ENCODE measurements at places on chromosomes 2 and 18.

- DNase-seq: no peak
Measured at GRCh38 chr2:6919901-6920742, 2.9 kb downstream of the RNF144A start.

- no peak for DNase-seq
Measured at GRCh38 chr2:60954139-60954538, 63.4 kb upstream of the PEX13 start.

DNA sequence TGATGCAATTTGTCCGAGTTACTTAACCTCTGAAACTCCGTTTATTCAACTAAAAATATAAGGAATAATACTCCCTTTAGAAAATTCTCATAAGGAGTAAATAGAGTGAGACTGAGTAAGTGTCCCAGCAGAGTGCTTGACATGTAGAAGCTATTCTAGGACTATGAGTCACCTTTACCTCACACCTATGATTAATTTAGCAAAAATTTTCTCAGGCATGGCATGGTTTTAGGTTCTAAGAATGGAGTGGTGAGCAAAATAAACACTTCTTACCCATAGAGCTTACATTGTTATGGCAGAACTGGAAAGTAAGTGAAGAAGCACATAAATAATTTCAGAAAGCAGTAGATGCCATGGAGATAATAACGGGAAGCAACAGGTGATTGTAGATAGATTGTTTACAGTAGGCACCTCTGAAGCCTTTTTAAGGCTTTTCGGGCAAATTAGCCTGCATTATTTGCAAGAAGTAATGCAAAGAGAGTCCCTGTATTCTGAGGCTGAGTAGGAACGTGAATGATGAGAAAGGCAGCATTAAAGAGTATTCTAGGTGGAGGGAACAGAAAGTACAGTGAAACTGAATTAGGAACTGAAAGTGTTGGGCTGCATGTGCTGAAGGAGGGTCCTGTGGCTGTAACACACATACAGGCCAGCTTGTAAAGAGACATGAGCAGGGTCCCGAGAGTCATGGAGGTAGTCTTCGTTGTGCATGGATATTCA lies 209.2 kb downstream of the ZNF407 start:
- DNase-seq: no peak

DNA sequence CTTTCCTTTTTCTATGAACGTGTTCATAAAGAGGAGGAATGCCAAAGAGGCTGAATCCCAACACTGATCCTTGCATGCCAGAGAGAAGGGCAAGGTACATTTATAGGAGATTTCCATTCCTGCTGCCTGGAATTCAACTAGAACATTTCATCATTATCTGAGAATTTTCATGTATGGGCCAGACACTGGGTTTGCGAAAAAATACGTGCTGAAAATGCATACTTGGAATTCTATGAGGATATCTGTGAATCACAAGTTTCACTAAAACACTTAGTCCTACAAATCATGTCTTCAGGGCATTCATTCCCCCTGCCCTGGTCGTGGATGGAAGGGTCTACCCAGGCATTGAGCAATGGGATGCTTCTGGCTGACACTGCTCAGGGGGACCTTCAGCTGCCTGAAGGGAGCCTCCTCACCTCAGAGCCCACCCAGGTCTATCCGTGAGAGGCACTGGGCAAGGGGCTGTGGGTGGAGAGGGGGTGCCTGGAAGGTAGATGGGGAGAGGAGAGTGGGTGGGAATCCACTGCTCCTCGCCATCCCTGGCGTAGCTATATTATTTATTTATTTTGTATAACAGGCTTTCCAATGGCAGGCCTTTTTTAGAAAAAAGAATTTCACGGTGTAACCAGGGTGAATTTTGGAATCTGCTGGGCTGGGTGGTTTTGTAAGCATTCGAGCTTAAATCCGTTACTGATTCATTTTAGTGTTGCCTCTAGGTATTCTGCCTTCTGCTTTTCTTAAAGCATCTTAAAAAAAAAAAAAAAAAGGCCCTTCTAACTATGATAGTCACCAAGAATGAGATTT lies 560.6 kb upstream of the ID2 start:
- DNase-seq: no peak

DNA sequence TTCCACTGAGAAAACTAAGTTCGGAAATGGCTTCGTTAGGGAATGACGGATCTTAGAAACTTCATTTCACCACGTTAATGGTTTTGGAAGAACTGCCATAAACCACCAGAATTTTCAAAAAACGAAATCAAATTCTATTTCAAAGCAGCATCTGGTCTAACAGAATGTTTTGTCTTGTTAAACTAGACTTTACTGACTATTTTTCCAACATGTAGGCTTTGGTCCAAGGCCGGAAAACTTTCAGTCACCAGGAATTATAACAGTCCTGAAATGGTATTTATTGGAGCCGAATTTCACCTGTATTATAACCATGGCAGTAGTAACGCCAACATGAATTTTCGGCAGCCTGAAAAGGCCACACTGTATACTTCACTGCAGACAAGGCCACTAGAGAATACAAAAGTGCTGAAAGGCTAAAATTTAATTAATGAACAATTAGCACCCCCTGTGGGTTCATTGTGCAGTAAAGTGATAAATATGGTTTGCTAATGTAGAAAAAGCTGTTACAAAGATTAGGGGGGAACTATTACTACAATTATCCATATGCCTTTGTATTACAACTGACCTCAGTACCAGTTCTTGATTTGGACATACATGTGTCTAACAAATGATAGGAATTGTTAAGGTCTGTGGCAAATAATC lies 116.4 kb downstream of the ZNF521 start:
- DNase-seq: no peak

- no peak for DNase-seq
Measured at GRCh38 chr18:37346048-37346447, 219.6 kb downstream of the CELF4 start.

DNA sequence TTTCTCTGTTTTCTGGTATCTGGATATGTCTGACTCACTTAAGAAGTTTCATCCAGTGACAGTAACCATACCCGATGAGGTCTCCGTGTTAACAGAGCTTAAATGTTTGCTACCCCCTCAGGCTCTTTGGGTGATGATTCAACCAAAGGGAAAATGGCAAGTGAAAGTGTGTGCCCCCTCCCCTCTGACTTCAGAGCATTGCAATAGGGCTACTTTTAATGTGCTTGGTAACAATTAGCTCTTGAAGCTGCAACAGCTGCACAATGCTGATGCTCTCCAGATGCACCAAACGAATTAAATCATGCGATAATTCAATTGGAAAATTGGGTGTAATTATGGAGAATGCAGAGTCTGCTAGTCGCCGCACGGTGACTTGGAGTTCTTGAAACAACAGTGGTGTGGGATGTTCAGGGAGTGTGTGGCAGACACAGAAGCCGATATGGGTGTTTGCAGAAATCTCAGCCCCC lies 270.7 kb downstream of the ALK start:
- no peak for DNase-seq

GRCh38 chr2:188787021-188787657 lies 187.0 kb upstream of the COL3A1 start:
- DNase-seq: no peak

DNA sequence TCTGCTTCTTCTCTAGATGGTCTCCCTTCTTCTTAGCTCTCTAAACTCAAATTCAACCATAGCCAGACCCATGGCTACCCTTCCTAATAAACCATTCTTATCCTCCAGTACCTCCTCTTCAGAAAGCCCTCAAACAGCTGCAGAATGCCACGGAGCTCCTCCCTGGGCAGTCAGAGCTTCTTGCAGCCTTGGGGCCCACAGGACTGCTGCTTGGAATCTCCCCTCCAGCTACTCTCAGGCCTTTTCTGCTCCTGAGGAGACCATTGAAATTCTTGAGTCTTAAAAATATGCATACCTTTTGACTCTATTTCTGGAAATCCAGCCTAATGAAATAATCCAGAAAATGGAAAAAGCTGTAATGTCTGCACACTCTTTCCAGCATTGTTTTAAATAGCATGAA lies 30.7 kb downstream of the EFR3B start:
- DNase-seq: no peak

GRCh38 chr2:209584472-209584871 lies 160.6 kb downstream of the MAP2 start:
- no peak for DNase-seq

DNA sequence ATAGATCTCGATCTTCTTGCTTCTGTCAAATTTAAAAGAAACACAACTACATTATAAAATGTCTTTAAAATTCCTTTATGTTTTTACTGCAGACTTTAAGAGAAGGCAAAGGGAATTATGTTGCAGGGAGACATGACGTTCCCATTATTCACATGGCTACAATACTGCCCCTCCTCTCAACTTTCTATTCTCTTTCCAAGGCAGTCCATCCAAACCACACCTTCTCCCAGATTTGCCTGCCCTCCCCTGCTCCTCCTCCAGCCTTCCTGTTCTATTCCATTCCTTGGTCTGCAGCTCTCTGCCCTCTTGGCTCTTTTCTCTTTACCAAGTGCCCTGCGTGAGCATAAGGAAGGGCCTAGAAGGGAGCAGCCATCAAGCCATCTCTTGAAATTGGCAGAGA lies 61.3 kb downstream of the NABP1 start:
- no peak for DNase-seq

- no peak for DNase-seq
Measured at GRCh38 chr2:151619337-151619989, 114.8 kb downstream of the NEB start.

DNA sequence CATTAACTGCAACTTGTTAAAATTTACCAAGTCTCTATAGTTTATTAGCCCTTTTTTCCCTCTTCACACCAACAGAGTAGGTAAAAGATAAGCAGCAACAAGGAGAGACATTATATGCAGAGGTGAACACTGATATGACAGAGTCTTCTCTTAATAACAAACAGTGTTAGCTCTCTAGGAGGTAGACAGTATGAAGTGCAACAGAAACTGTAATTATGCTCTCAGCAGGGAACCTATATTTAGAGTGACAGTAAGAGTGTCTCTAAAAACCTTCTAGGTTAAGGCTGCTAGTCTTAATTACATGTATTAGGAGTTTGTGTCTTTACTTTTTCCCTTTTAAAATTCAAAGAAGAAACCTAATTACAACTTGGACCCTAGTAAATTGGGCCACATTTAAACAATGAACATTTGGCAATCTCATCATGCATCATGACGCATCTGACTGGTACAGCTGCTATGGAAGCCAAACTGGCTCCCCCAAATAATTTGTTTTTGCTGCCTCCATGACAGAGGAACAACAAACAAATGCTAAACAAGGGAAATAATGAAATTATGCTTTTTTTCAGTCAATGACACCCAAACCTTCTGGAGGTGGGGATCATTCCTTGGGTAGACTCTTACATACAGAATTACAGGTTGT lies 69.9 kb upstream of the MMADHC start:
- DNase-seq: no peak

GRCh38 chr2:166385313-166385712 lies 9.6 kb upstream of the SCN9A start:
- no peak for DNase-seq

GRCh38 chr2:58010599-58010998 lies 36.0 kb upstream of the VRK2 start:
- DNase-seq: no peak

- no peak for DNase-seq
Measured at GRCh38 chr2:147683380-147683779, 161.4 kb upstream of the ACVR2A start.

- DNase-seq: peak; percentile 66
Measured at GRCh38 chr18:38940863-38941531, 1375.4 kb upstream of the CELF4 start.

DNA sequence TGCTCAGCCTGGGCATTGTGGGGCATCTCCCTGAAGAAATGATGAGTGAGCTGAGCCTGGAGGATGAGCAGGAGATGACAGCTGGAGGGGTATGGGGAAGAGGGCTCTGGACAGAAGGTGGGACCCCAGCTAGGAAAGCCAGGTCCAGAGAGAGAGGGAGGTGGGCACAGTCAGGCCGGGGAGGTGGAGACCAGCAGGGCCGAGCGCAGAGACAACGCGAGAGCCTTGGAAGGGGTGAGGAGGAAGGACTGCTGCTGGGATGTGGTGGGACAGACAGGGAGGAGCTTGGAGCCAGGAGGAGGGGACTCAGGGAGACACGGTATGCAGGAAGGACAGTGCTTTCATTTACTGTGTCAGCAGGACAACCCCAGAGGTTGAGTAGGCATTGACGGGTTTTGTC lies 8.2 kb downstream of the TRPM8 start:
- no peak for DNase-seq

DNA sequence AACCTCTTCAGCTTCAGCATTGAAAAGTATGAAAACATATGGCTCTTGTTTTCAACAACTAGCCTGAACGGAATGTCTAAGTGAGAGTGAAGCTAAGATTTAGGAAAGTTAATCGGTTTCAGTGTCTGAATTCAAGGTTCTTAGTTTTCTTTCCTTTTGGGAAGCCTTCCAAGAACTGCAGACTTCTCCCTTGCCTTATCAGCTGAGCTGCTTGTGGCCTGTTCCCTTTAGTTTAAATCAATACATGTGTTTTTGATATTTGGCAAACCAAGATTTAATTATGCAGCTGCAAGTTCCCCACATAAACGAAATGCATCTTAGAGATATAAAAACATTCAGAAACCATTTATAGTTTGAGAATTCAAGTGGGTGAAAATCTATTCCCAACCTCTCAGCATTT lies 274.3 kb upstream of the NRP2 start:
- no peak for DNase-seq

- no peak for DNase-seq
Measured at GRCh38 chr2:226799976-226800940, 638 bp upstream of the IRS1 start.

- DNase-seq: no peak
Measured at GRCh38 chr2:85873679-85874078, 15.1 kb downstream of the ST3GAL5 start.

- DNase-seq: no peak
Measured at GRCh38 chr2:96431319-96431718, 73.8 kb downstream of the NEURL3 start.

GRCh38 chr18:8811115-8811514 lies 105.8 kb downstream of the MTCL1 start:
- DNase-seq: no peak

DNA sequence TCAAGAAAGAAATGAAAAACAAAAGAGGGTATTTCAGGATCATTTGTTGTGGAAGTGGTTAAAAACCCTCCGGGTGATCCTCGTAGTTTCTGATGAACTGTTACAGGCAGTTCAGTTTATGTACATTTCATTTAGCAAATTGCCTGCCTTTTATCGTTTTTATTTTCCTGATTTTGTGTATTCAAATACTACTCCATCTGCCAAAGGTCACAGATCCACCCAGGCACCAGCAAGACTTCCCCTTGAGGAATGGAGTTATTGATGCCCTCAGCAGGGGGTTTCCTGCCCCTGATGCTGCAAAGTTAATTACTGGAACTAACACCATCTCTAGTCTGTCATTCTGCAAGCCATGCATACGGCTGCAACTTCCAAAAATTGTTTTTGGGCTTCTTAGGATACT lies 641.9 kb downstream of the SLC4A3 start:
- no peak for DNase-seq

GRCh38 chr2:144183727-144184126 lies 336.2 kb downstream of the ZEB2 start:
- DNase-seq: peak; percentile 89

- no peak for DNase-seq
Measured at GRCh38 chr2:203097735-203098134, 83.1 kb downstream of the NBEAL1 start.

Data from activated CD8-positive, alpha-beta T cell treated with anti-CD3 and anti-CD28 coated beads, Interleukin-2, amount 10 ng/mL, durations not matched to agents 7 days and 5 days (primary cell).